ENCODE measurements at places on chromosomes 12 and 14.

DNA sequence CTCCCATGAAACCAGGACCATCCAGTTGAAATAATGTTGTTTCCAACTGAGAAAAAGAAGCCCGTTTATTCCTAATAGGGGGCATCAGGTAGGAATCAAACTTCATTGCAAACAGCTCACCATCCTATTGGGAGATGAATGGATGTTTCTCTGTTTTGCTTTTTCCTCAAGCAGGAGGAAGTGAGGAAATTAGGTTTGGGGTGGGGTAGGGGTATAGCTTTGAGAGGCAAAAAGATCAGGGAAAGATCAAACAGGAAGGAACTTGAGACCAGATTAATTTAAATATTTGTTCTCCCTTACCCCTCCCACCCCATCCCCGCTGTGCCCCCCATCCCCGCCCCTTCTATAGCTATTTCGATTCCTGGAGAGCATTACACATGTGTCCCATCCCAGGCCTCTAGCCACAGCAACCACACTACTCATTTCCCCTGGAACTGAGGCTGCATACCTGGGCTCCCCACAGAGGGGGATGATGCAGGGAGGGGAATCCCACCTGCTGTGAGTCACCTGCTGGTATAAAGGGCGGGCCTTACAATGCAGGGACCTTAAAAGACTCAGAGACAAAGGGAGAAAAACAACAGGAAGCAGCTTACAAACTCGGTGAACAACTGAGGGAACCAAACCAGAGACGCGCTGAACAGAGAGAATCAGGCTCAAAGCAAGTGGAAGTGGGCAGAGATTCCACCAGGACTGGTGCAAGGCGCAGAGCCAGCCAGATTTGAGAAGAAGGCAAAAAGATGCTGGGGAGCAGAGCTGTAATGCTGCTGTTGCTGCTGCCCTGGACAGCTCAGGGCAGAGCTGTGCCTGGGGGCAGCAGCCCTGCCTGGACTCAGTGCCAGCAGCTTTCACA, at the start of gene IL23A:
Gene IL23A (plus strand): TSS at position 577 of the 850 bp plus-strand sequence. CDS start 161 bp downstream, at position 738.
- DNase-seq = peak; percentile 85

DNA sequence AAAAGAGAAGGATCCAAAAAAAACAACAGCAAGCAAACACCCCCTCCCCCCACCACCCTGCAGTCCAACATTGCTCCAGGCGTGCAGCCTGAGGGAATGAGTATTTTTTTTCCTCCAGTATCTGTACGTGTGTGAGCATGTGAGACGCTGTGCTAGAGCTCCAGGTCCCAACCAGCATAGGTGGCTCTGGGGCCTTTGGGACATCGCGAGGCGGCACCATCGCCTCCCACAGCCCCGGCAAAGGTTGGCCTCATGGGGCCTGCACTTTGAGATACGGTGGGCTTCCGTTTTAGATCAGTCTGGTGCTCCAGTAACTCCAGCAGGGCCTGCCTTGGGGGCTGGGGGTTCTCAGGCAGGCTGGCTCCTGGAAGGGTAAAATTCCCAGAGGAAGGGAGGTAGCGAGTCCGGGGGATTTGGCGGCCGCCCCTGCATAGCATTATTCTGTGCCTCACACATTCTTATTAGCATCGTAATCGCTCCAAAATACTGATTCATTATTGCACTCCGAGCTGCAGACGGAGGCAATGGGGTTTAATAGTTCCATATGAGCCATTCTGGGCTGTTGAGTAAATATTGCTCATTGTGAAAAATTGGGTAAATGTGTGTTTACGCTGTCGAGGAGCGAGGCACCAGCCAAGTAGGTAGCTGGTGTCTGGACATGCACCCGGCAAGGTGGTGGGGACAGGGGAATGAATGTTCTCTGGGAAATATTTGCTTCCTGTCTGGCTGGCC, 143.1 kb upstream of the MYL2 start:
- no peak for DNase-seq

DNA sequence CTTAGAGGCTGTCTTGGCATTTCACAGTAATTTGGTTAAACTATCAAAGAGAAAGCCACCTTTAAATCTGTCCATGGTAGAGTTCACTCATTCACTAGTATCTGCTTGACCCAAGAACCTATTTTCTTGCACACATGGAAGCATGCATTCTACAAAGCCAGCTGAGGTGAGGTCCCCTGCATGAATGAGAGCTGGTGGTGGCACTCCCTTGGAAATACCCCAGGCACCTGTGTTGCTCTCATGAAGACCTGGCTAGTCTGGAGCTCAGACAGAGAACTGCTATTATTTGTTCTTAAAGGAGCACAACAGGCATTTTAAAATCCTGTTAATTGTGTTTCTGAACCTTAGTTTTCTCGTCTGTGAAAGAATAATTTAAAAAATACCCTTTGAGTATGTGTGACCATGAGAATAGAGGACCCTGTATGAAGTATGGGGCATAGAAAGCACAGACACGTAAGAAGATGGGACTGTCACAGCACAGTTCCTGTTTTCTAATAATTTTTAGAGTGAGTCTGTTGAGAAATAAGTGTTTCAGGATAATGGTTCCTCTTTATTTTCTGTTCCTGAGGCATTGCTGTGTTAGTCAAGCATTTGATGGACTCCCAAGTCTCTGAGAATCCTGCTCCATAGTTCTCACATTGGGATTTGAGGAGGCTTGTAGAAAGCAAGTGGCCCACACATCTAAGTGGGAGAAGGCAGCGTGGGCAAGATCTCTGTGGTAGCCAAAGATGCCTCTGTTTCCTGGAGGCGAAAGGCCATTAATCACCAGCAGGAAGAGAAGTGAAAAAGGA, 10.9 kb downstream of the RGS6 start:
- no peak for DNase-seq

GRCh38 chr12:64633940-64634337, 23.6 kb downstream of the RASSF3 start:
- no peak for DNase-seq

DNA sequence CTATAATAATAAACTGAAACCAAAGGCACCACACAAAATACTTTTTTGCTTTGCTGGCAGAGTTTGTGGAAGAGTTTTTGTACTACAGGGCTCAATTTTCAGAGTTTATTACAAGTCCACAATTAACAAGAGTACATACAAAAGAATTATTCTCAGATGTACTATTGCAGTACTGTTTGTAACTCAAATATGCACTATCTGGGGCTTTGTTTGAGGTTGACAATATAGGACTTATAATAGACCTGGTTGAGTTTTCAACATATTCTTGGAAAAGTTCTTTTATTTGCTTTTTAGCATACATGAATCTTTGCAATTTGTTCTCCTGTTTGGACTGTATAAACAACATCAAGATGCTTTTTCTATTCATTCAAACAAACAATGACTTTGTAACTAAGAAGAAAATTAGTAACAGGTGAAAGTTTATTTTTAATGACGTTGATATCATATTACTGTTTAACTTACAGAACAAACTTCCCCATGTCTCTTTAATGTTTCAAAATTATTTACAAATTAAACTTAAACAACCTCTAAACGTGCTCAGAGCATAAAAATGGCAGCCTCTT, 407.4 kb upstream of the PRICKLE1 start:
- DNase-seq = no peak

DNA sequence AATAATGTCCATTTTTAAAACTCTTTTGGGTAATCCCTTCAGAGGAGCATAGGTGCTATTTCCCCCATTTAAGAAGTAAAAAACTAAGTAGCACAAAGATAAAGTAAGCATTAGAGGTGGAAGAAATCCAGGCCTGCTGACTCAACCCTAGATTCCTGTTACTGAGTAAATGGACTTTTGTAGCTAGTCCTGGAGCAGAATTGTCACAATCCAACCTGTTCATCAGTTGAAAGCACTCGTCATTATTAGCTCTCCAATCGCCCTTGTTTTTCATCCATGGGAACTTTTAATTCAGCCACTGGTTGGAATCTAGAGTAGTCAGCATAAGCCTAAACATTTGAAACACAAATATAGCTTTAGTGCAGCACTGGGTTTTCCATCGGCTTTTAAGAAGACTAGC, 139.5 kb upstream of the AMIGO2 start:
- DNase-seq = no peak

DNA sequence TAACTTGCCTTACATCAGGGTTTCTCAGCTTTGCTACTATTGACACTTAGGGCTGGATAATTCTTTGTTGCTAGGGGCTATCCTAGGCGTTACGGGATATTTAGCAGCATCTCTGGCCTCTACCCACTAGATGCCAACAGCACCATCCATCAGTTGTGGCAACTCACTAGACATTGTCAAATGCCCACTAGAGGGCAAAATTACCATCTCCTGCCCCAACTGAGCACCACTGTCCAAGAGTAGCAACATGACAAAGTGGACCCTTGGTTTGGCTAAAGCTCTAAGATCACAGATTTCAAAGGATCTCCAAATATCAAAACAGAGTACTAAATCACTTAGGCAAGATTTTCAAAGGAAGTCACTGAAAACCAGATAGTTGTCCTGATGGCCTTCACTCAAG, 251.7 kb upstream of the TBX3 start:
- DNase-seq = no peak

- DNase-seq = no peak
These were observed 613.7 kb downstream of the DIO2 start for GRCh38 chr14:79597566-79597965.

DNA sequence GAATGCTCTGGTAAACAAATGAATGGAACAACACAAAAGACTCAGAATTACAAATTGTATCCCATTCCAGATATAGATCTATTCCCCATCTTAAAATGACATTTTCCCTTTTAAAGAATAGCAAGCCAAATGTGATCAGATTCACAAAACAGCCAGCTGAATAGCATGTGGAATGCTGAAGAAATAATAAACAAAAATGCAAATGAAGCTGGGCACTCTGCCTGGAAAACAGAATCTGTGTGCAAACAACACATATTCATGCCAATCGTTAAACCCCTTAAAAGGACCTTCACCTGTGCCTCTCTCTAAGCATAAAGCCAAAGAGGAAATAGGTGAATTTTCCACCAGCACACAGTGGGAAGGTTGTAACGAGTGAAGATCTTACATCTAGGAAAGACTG, 67.9 kb upstream of the PDZRN4 start:
- no peak for DNase-seq

- DNase-seq = no peak
These were observed 1.3 kb downstream of the TRHDE start for GRCh38 chr12:72273499-72273837.

DNA sequence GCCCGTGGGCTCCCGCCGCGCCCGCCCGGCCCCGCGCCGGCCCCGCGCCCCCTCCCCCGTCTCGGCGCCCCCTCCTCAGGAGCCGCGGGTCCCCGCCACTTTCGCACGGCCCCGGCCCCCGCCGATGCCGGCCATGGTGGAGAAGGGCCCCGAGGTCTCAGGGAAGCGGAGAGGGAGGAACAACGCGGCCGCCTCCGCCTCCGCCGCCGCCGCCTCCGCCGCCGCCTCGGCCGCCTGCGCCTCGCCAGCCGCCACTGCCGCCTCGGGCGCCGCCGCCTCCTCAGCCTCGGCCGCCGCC, 263 bp downstream of the RCOR1 start:
- no peak for DNase-seq

DNA sequence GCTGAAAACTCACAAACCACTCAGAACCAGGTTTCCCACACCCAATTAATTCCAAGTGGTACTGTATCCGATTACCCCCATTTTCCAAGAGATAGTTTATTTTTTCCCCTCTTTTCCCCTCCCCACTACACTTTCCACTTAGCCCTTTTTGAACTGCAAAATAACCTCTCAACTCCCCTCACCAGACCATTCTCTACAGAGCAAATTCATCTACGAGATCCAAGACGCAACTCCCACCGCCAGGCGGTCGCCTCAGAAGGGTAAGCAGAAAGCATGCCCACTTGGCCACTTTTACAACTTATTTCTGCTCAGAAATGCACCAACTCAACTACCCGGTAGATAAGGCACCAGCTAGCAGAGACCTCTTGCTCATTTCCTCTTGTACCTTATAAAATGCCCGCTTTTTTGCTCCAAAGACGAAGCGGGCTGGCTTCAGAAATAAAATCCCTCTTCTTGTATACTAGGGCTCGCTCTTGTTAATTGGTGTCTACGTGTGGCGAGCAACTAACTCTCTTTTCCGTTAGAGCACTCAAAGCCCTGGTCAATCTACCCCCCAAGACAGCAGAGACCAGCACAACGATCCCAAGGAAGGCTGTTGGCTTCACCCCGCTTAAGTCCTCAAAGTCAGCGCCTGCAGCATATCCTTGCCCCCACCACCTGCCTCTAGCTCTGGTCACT, 910 bp upstream of the SRP54 start:
- no peak for DNase-seq

- no peak for DNase-seq
These were observed 8.3 kb upstream of the SLC38A2 start for GRCh38 chr12:46380881-46381280.

All from naive thymus-derived CD4-positive, alpha-beta T cell (primary cell).